ENCODE measurements at places on chromosomes 11 and 22.

DNA sequence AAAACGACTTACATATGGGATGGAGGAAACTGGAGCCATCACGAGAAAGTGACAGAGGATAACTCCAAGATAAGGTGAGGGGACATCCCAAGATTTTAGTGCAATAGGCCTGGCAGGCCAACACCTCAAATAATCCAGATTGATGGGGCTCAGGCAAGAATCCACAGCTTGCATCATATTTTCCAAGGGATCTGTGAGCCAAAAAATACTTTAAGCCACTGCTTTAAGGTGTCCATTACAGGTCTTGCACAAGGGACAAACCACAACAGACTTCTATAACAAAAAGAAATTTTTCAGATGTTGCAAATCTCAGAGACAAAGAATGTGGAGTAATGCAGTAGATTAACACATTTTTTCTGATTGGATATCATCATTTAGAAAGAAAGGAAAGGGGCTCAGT, 45.6 kb downstream of the DENND5A start:
- no peak for DNase-seq

DNA sequence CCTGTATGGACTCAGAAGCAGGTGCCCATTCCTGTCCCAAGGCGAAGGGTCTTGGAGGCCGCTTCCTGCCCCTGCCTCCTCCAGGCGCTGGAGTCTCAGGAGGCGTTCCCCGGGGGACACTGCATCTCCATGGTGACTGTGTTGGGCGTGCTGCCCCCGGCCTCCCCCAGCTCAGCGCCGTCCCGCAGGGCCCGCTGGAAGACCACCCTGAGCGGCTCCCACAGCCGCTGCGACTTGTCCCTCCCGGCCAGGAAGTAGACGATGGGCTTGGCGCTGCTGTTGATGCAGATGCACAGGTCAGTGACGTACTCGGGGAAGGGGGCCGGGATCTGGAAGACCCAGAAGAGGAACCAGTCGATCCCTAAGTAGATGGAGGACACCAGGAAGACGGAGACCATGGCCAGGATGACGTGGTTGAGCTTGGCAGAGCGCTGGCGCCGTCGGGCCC, 7.8 kb downstream of the MRGPRF start:
- DNase-seq = peak; percentile 82

- DNase-seq = no peak
Observed at GRCh38 chr11:130097285-130097684, 27.6 kb downstream of the APLP2 start.

GRCh38 chr11:19307498-19307897, 66.8 kb upstream of the E2F8 start:
- no peak for DNase-seq

- no peak for DNase-seq
Observed at GRCh38 chr11:34028425-34028824, 23.1 kb upstream of the CAPRIN1 start.

DNA sequence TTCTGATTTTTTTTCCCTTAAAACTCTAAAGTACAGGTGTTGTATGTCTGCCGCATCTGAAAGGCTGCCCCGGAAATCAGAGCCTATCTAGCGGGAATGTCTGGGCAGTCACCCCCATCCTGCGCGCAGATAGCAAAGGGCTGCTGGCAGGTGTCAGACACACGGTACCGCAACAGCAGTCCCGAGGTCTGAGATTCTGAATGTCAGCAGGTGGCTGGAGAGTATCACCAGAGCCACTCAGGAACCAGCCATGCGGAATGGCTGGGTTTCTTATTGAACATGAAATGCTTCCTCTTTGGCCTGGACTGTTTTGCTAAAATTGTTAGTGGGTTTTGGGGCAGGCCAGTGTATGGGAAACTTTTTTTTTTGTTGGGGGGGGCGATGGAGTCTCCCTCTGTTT, 53.3 kb downstream of the CERK start:
- DNase-seq = no peak

DNA sequence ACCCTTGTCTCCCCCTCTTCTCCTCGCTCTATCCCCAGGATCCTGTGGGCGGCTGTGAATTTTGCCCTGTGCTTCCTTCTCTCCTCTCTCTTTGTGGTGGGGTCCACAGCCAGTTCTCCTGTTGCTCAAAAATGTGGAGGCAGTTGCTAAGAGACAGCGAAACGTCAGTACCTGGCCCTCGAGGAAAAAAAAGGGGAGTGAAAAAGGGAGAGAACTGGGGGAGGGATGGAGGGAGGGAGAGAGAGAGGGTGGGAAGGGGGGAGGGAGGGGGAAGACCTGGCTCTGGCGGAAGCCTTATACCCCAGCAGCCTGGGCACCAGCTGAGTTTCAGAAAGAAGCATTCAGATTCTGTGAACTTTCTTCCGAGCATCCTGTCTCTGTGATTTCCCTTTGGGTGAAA, 2.1 kb upstream of the LRRC55 start:
- DNase-seq = no peak

GRCh38 chr11:951507-951906, 25.8 kb downstream of the AP2A2 start:
- no peak for DNase-seq

- DNase-seq = no peak
Observed at GRCh38 chr11:69949327-69949726, 128.8 kb upstream of the ANO1 start.

DNA sequence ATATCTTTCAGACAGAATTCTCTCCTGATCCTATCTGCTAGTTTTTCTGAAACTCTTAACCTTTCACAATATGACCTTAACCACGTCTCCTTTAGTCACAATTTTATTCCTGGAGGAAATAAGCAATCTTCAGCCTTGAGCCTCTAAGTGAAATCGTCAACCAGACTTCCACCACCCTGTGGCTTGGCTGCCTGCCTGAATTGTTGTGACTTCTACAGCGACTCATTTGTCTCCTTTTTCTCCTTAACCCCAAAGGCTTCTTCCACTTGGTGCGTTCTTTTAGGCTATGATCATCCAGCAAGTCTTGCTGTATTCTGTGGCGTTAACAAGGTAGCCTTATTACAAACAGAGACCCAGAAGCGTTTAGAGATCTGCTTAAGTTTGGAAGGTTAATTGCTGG, 535.1 kb upstream of the ARHGAP42 start:
- no peak for DNase-seq

DNA sequence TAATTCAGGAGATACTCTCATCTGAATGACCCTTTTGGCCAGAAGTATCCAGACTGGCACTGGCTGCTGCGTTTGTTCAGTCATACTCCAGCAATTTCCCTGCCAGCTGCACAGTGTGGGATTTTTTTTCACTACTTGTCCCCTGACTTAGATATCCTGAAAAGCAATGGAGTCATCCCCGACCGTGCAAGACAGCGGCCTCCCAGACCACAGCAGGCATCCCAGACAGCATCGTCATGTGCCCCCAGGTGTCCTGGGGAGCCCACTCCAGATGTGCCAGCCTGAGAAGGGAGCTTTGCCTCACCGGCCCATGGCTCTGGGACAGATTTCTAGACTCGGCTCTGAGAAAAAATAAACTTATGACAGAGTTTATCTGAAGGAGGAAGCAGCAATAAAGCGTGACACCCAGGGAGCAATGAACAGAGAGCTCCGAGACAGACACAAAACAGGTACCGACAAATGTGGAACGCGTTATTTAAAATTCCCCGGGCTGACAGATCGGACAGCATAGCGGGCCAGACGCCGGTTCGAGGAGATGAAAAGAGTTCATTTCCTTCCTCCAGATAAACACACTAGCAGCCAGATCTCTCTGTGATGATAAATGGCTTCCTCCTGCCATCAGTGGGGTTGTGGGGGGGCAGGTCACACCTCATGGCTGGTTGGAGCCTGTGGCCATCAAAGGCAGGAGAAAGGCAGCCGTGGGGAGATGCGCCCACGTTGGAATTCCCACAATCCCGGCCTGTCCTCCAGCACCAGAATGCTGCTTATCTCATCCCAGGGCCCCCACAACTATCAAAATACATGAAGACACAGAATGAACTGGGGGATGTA, 106.4 kb upstream of the FGF3 start:
- peak; percentile 60 for DNase-seq

GRCh38 chr11:69355959-69356702, 62.2 kb downstream of the MYEOV start:
- DNase-seq = no peak

- DNase-seq = no peak
Observed at GRCh38 chr11:85843929-85844328, 11.3 kb upstream of the CCDC83 start.

- DNase-seq = no peak
Observed at GRCh38 chr22:46373159-46373558, 37.6 kb downstream of the TRMU start.

GRCh38 chr11:46180736-46181135, 59.5 kb upstream of the PHF21A start:
- no peak for DNase-seq

- no peak for DNase-seq
Observed at GRCh38 chr11:116366980-116367645, 405.7 kb downstream of the BUD13 start.

DNA sequence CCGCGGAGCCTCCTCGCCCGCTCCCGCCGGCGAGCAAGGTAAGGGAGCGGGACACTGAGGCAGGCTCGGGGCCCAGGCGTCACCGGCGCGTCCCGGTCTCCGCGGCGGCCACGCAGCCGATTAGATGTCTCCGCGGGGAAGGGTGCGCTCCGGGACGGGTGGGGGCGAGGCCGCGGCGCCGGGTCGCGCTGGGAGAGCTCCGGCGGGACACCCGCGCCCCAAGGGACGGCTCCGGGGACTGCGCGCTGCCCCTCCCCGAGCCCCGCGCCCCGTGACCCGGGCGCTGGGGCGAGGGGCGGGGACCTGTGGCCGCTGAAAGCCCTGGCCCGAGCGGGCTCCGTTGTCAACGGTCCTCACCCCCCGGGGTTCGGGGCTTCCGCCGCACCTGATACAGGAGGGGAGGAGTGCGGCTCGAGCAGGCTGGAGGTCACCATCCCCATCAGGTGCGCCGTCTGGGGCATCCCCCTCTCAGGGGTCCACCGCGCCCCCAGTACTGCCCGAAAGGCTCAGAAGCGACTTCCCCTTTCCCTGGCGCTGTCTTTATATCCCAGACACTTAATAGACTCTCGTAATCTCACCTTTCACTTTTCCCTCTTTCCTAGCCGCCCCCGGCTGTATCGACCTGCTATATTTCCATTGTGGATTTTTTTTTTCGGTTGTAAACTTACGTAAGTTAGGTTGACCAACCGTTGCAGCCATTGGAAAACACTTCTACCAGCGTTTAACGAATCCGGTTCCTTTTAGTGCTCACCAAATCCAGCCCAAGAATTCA, 573 bp downstream of the PPFIA1 start:
- no peak for DNase-seq

DNA sequence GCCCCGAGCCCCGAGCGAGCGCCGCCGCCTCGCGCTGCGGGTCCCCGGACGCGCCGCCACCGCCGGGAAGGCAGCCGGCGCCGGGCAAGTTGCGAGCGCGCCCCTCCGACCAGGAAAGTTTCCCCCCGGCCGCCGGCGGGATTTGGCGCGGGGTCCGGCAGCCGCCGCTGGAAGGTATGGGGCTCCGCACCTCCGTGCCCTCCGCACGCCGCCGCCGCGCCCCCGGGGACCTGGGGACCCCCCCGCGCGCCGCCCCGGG, 281 bp downstream of the TSPAN18 start:
- no peak for DNase-seq

DNA sequence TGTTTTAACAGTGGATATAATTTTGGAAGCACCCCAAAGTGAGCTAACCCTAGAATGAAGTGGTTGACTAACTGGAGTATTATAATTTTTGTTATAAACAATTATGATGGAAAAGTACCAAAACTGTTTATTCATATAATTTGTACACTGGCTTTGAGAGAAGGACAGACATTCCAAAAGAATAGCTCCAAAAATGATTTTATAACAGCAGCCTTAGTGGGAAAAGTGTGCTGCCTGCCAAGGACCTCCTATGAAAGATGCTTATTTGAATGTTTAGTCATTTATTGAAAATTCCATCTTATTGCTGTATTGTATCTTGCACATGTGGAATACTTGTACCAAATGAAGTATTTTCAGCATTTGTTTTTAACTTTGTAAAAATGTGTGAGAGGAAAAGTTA, 169.8 kb downstream of the GUCY1A2 start:
- DNase-seq = no peak

DNA sequence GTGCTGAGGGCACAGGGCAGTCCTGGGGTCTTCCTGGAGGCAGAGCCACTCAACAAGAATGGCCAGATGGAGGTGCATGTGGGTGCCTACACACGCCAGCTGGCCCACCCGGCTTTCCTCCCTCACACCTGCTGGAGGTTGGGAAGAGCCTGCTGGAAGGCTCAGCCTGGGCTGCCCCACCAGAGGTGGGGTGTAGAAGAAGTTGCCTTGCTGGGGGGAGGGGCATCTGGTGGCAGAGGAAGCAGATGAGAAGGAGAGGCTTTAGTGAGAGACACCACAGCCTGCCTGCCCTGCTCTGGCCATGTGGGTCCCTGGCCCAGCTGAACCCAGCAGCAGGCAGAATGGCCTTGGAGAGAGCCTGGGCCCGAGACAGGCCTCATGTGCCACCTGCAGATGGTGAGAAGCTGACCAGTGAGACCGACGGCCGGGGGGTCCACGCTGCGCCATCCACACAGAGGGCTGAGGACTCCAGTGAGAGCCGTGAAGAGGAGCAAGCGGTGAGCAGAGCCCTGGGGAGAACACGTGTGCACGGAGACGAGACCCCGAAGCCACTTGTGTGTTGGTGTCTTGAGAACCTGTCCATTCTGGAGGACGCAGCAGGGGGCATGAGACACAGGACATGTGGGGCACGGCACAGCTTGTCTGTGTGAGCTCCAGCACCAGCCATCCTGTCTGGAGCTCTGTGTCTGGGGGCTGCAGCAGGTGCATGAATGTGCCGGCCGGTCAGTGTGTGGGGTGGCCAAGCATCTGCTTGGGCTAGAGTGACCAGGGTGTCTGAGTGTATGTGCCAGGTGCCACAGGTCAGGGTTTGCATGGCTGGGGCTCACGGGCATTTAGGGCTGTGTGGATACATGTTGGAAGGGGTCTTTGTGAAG, 2.7 kb downstream of the B4GALNT4 start:
- no peak for DNase-seq

- peak; percentile 65 for DNase-seq
Observed at GRCh38 chr11:45209000-45209879, 62.8 kb downstream of the PRDM11 start.

- no peak for DNase-seq
Observed at GRCh38 chr11:104134745-104135144, 29.2 kb downstream of the PDGFD start.

DNA sequence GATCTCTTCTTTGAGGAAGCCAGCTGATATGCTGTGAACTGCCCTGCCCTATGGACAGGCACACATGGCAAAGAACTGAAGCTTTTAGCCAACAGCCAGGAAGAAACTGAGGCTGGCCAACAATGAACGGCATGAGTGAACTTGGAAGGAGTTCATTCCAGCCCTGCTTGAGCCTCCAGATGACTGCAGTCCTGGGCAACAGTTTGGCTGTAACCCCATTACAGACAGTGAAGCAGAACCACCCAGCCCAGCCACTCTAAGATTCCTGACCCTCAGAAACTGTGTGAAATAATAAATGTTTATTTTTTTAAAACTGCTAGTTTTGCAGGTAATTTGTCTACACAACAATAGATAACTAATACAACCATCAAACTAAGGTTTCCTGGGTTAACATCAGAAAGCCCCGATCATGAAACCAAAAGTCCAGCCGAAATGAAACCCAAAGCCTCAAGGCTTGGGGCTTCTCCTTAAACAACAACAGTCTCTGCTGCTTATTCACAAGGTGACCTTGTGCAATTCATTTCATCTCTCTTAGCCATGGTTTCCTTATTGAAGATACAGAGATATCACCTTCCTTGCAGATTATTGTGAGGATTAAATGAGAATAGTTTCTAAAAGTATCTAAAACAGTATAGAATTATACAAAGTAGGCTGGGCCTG, 31.4 kb downstream of the PAK1 start:
- no peak for DNase-seq

All from mesenteric fat pad (tissue), 1 donor.